Thoracic aorta (tissue), 2 donors: ENCODE measurements at places on chromosomes 5 and 9. TPM values are rescaled to one million over a fixed set of nuclear protein-coding genes. Genes with fewer than 3 reads are reported as not detected.
A peak's percentile ranks its signal among the peaks of the same experiment; 100 is the strongest.

CTNND2 gene
- total RNA-seq, result not detected

INIP gene
- 21.6 TPM for total RNA-seq

TRIM7 gene
- total RNA-seq, result 14.7 TPM

MFAP3 gene
- 73.7 TPM for total RNA-seq

C7 gene
- 105 TPM for total RNA-seq

PRR7 gene
- total RNA-seq, result 11.0 TPM

PROB1 gene
- total RNA-seq, result 4.9 TPM

- DNase-seq, result no peak
Observed at GRCh38 chr9:115022760-115023434, 92.5 kb upstream of the TNFSF8 start.

DNA sequence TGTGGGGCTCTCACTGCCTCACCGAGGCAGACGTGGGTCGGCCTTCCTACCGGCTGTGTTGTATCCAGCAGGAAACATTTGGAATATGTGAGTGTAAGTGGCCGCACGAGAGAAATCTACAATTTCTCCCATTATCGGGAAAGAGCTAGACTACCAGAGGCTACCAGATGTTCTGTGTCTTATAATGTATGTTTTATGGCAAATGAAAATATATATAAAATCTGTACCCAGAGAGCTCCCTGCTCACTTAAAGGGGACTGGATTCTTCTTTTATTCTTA is 69.5 kb upstream of the PITX1 start:
- DNase-seq, result no peak

GRCh38 chr9:121929893-121930875 is 162.9 kb downstream of the TTLL11 start:
- DNase-seq, result no peak

DNA sequence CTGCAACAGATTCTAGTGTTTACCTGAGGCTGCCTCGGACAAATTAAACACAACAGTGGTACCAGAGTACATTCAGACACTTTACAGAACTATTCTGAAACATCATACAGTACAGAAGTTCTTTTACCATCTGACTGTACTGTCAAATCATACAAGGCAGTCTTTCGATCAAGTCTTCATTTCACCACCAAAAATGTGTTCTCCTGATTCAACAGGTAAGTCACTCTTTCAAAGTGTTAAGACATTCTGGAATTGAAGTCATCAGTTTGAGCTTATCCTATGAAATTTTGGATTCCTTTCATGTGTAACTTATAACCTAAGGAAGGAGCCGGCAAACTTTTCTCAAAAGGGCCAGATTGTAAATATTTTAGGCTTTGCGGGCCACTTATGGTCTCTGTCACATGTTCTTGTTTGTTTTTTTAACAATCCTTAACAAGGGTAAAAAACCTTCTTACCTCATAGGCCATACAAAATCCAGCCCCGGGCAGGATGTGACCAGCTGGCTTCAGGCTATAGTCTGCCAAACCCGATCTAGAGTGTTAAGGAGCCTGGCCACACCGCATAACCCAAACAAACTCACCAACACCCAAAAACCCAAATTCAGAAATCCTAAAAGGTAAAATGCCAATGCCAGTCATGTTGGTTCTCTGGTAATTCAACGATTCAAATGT is 151.6 kb downstream of the DENND1A start:
- DNase-seq, result no peak

- no peak for DNase-seq
Observed at GRCh38 chr5:60056191-60056590, 162.7 kb upstream of the PDE4D start.

DNA sequence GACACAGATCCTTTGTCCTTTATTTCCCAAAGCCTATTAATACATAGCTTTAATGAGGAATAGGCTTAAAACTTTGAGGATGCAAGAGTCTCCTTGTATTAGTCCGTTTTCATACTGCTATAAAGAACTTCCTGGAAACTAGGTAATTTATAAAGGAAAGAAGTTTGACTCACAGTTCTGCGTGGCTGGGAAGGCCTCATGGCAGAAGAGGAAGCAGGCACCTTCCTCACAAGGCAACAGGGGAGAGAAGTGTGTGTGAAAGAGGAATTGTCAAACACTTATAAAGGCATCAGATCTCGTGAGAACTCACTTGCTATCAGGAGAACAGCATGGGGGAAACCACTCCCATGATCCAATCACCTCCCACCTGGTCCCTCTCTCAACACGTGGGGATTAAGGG is 5.4 kb upstream of the CLK4 start:
- DNase-seq, result no peak

- DNase-seq, result no peak
Observed at GRCh38 chr5:93800988-93801811, 59.8 kb upstream of the POU5F2 start.

DNA sequence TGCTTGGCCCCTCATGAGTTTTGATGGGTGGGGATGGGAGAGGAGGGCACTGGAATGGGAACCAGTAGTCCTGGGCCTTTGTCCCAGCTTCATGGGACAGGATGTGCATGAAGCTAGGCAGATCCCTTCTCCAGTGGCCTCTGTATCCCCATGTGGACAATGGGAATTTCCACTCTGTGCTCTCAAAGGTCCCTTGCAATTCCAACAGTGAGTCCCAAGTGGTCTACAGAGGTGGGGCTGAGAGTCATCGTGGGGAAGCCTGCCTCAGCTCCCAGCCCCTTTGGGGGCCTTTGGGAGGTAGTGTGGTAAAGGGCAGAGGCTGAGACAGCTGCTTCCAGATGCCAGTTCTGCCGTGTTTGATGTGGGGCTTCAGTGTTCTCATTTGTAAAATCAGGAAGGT is 1.9 kb upstream of the PHYHD1 start:
- no peak for DNase-seq

DNA sequence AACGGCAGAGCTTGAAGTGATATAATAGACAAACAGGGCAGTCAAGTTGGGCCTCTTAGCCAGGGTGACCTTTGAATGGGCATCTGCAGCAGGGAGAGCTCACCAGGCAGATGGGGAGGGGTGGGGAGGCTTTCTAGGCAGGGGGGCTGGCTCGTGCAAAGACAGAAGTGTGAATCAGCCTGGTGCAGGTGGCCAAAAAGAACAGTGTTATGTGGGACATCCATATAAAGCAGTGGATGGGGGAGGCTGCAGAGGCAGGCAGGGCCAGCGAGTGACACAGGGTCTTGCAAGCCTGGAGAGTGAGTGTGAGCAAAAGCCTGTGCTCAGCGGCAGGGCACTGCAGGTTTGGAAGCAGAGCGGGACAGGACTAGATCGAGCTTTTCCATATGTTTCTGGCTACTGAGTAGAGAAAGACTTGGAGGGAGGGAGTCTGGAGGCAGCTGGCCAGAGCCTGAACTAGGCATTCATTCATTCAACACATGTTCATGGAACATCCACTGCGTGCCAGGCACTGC is 14.2 kb upstream of the TTLL11 start:
- no peak for DNase-seq

DNA sequence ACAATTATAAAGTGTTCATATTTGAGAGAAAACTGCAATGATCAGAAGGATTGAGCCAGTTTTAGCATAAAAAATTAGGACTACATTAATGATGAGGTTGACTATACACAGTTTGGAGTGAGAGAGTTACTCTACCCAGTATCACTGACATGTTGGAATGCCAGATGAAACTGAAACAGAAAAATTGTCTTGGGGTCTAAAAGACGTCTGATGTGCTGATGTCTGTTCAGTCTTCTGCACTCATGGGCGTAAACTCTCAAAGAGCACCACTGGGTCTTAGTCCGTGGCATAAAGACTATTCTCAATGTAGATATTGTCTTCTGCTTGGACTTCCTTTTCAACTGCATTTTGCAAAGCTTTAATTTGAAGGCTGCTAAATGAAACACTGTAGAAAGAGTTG is 29.5 kb downstream of the HAVCR1 start:
- no peak for DNase-seq

DNA sequence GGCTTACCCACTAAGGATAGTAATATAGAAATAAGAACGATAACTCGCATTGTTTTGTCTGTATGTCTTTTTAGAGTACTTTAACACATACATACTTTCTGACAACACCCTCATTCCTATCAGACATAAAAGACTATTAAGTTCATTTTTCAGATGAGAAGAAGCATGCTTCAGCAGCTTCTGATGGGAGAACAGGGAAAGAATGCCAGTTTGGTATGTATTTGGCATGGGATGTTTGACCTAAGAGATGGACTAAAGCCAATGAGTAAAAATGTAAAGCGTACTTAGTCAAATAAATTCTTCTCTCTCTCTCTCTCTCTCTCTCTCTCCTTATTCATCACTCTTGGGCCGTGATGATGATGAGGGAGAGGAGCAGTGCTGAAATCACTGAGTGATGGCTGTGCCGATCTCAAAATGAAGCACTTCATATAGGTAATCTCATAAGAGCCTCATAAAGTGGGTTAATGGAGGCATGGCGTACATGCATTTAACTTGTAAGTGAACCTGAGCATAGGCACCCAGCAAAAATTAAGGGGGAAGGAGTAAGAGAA is 71.5 kb downstream of the SLIT3 start:
- no peak for DNase-seq

DNA sequence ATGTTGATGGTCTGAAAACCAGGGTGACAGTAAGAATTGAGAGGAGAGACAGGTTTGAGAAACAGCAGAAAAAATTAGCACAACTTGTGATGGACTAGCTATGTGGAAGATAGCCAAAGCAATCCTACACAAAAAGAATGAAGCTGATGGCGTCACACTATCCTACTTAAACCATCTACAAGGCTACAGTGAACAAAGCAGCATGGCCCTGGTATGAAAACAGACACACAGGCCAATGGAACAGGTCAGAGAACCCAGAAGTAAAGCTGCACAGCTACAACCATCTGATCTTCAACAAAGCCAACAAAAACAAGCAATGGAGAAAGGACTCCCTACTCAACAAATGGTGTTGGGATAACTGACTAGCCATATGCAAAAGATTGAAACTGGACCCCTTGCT is 7.5 kb upstream of the UBE2R2 start:
- DNase-seq, result no peak

- no peak for DNase-seq
Observed at GRCh38 chr9:37405350-37405749, 17.1 kb upstream of the GRHPR start.

- DNase-seq, result no peak
Observed at GRCh38 chr5:175677571-175677970, 19.7 kb downstream of the HRH2 start.

DNA sequence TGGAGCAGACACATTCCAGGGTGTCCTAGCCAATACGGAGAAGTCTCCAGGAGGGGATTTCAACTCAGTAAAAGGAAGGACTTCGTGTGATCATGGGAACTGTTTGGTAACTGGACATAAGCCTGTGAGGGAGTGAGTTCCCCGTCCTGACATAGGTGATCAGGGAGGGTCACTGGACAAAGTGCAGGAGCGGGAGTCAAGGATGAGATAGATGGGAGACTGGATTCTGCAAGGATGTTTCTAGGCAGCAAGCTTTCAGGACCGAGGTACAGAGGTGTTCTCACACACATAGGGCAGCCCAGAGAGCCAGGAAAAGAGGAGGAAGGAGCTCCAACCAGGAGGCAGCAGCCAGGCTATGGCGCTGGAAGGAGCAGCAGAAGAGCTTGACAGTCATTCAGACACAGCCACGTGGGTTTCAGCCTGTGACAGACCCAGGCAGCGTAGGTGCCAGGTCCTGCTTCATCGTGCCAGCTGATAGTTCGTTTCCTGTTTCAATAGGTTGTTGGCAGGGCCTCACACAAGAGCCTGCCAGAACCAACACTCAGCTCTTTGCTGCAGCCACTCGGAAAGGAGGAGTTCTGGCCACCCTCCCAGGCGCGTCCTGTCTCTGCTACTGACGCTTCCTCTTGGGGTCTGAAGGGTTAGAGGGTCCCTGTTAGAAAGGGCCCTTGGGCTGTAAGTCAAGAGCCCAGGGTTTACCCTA is 84.1 kb downstream of the AMBP start:
- peak; percentile 84 for DNase-seq

DNA sequence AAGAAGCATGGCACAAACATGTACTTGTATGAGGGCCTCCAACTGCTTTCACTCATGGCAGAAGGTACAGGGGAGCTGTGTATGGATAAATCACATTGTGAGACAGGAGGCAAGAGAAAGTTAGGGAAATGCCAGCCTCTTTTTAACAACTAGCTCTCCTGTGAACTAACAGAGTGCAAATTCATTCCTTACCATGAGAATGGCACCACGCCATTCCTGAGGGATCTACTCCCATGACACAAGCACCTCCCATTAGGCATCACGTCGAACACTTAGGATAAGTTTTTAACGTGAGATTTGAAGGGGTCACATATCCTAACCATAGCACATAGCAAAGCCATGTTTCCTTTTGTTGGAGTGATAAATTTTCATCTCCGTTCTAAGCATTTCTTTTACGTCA is 747.2 kb upstream of the CHD1 start:
- no peak for DNase-seq

DNA sequence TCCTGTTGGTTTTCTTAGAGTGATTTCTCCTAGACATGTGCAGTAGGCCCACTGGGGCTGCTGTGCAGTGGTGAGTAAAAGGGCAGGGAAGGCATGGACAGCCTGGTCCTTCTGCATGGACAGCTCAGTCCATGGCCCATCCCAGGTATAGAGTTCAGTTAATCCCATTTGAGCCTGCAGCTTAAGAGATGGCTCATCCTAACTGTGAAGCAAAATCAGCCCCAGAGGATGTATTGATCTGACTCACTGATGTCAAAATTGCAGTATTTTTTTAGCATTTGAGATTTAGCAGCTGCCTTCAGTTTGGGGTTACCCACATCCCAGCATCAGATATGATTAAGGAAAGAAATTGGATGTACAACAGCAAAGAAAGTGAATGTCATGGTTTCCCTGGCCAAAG is 93.4 kb downstream of the PDE6A start:
- DNase-seq, result no peak

- no peak for DNase-seq
Observed at GRCh38 chr5:114053372-114053771, 308.5 kb upstream of the KCNN2 start.

DNA sequence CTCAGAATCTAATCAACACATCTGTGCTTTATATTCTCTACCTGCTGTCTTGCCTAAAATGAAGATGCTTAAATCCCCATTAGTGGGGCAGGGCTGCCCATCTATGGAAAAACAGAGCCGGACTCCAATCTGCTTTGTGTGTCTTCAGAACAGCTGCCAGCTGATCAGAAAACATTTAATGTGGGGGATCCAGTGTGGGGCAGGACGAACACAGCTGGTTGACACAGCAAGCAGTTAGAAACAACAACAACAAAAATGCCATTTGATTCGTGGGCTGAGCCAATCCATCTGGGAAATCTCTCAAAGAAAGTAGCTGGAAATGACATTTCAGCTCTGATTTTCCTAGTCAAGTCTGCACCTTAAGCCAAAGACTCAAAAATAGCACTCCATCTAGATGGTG is 99.8 kb downstream of the PPP2R2B start:
- DNase-seq, result no peak

DNA sequence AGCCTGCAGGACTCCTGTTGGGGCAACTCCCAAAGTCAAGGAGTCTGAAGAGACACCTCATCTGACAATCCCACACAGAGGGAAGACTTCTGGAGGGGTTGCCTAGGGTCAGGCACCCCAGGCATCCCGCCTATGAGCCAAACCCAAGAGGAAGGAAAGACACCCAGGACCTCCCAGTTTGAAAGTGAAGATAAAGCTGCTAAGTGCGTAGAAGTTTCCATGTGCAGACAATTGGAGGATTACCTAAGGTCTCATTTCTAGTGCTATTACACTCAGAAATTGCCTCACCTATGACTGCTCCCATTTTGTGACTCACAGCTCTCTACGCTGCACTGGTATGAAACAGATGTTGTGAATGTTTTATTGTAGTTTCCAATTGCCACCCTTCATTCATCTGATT is 322.9 kb downstream of the SLIT3 start:
- DNase-seq, result no peak

- no peak for DNase-seq
Observed at GRCh38 chr5:137997726-137998213, 35.1 kb downstream of the FAM13B start.

GRCh38 chr5:36763454-36763853 is 113.1 kb upstream of the NIPBL start:
- DNase-seq, result no peak
